ENCODE measurements at places on chromosomes 12 and 14. TPM values are rescaled to one million over a fixed set of nuclear protein-coding genes. Genes with fewer than 3 reads are reported as not detected.

VWF gene
- 16.6 TPM for total RNA-seq

TC2N gene
- 1.0 TPM for total RNA-seq

STYK1 gene
- not detected for total RNA-seq

HSPB8 gene
- 2.1 TPM for total RNA-seq

NTS gene
- 0.56 TPM for total RNA-seq

MYH6 gene
- total RNA-seq: 0.12 TPM

TMEM30B gene
- 7.1 TPM for total RNA-seq

CCDC88C gene
- total RNA-seq: 5.5 TPM

AMN gene
- total RNA-seq: 16.7 TPM

LPAR5 gene
- 0.55 TPM for total RNA-seq

NRIP2 gene
- total RNA-seq: 0.12 TPM

NOVA1 gene
- 0.25 TPM for total RNA-seq

CLECL1 gene
- not detected for total RNA-seq

RNASE12 gene
- not detected for total RNA-seq

ZNF891 gene
- 0.92 TPM for total RNA-seq

CLEC7A gene
- 1.6 TPM for total RNA-seq

DEPDC4 gene
- 1.6 TPM for total RNA-seq

OAS1 gene
- 19.2 TPM for total RNA-seq

GNB3 gene
- not detected for total RNA-seq

EXOC3L4 gene
- total RNA-seq: 69.3 TPM

PTCSC3 gene
- total RNA-seq: not detected

SLC8A3 gene
- not detected for total RNA-seq

RNASE3 gene
- total RNA-seq: 1.0 TPM

METTL25 gene
- total RNA-seq: 9.8 TPM

METTL17 gene
- total RNA-seq: 32.4 TPM

RDH12 gene
- 1.2 TPM for total RNA-seq

NXPH4 gene
- 1.2 TPM for total RNA-seq

TWF1 gene
- total RNA-seq: 52.9 TPM

P2RX7 gene
- total RNA-seq: 11.4 TPM

PDE3A gene
- total RNA-seq: 2.4 TPM

MARCHF9 gene
- 3.0 TPM for total RNA-seq

CD27 gene
- 0.71 TPM for total RNA-seq

ARG2 gene
- 0.95 TPM for total RNA-seq

RILPL1 gene
- 3.3 TPM for total RNA-seq

KRT83 gene
- total RNA-seq: not detected

TAS2R19 gene
- 2.3 TPM for total RNA-seq

C1QL4 gene
- total RNA-seq: not detected

ERBB3 gene
- total RNA-seq: 53.6 TPM

CLEC2A gene
- total RNA-seq: not detected

SLC2A14 gene
- 110 TPM for total RNA-seq

KLRK1 gene
- 0.86 TPM for total RNA-seq

SIX6 gene
- not detected for total RNA-seq

GPX2 gene
- total RNA-seq: 254 TPM

All from right lobe of liver (tissue), 6 donors.